Activated effector memory CD4-positive, alpha-beta T cell treated with anti-CD3 and anti-CD28 coated beads, Interleukin-2, amount 50 U/mL, for 16 hours (primary cell): ENCODE measurements at places on chromosomes 1 and 21.

- peak; percentile 24 for DNase-seq
Observed at GRCh38 chr1:47697616-47698335, 259.9 kb downstream of the FOXD2 start.

GRCh38 chr1:229204921-229205777 is 65.8 kb upstream of the RAB4A start:
- DNase-seq, result peak; percentile 5

- no peak for DNase-seq
Observed at GRCh38 chr1:112538883-112539282, 30.1 kb downstream of the WNT2B start.

DNA sequence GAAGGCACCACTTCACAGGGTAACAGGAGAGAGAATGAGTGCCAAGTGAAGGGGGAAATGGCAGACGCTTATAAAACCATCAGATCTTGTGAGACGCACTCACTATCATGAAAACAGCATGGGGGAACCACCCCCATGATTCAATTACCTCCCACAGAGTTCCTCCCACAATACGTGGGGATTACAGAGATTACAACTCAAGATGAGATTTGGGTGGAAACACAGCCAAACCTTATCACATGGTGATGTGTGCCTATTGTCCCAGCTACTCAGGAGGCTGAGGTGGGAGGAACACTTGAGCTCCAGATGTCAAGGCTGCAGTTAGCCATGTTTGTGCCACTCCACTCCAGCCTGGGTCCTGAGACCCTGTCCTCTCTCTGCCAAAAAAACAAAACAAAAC is 56.0 kb upstream of the DSCAM start:
- no peak for DNase-seq

DNA sequence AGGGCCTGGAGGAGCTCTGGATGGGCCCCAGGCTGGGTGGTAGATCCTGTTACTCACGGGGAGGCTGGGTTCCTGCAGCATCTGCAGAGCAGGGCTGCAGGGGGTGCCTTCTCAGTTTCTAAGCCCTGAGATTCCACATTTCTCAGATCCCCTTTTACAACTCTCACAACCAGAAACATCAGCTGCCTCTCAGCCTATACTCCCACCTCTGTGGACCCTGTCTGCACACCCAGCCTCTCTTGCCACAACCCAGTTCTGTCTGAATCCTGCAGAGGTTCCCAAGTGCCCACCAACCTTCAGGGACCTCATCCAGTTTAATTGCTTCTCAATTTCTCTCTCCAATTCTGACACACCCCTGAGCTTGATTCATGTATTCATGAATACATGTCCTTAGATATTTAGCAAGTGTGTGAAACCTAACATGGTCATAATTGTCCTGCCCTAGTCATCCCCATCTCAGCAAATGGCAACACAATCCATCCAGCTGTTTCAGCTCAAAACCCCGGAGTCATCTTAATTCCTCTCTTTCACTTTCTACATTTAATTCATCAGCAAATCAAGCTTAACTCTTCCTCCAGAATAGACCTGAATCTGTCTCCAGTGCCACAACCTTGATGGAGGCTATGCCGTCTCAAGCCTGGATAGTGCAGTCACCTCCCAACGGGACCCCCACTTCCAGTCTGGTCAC is 57.0 kb upstream of the NEK2 start:
- DNase-seq, result no peak

DNA sequence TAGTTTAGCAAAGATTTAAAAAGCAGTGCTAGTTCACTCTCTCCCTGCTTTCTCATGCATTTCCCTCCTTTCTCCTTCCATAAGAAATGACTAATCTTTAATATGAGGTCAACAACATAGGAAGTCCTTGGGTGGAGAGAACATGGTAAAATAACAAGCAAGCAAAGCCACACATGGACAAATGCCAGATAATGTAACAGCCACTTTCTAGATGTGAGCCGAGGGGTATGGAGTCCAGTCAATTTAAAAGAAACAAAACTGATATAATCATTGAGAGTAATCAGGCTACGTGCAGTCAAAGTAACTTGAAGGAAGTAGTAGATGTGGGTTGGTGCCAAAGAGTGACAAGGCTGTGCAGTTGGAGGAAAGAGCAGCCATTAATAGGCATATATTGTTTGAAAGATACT is 69.6 kb downstream of the DUSP10 start:
- no peak for DNase-seq

DNA sequence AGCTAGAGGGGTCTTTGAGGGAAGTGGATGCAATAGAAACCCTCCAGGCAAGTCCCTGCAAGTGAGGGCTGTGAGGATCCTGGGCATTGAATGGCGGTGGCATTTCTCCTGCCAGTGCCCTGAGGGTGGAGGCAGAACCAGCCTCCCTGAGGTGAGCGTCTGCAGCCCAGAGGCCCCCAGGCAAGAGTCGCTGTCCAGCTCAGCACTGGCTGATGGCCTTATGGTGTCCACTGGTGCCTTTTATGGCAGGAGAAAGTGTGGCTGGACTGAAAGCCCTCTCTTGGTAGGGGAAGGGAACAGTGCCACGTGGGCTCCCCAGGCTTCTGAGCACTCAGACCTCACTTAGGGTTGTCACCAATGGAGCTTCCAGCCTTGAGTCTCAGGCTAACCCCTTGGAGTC is 77.3 kb downstream of the SH3BGR start:
- DNase-seq, result no peak

DNA sequence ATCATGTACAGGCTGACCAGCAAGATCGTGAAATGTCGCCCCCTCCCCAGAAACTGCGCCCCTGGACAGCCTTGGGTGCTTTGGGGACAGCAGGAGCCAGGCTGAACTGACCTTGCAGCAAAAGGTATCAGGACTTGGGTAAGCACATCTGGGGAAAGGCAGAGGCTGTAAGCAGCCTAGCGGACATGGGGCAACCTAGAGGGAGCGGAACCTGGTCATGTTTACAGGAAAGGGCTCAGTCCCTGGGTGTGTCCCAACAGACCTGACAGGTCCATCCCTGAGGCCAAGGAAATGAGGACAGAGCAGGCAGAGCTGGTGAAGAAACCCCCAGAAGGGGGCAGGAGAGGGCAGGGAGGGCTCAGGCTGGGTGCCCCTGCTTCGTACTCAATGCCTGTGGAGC is 3.1 kb upstream of the S100A8 start:
- no peak for DNase-seq

- peak; percentile 16 for DNase-seq
Observed at GRCh38 chr1:153638261-153638660, 4.4 kb downstream of the CHTOP start.

GRCh38 chr1:29342351-29342750 is 106.0 kb downstream of the PTPRU start:
- no peak for DNase-seq

DNA sequence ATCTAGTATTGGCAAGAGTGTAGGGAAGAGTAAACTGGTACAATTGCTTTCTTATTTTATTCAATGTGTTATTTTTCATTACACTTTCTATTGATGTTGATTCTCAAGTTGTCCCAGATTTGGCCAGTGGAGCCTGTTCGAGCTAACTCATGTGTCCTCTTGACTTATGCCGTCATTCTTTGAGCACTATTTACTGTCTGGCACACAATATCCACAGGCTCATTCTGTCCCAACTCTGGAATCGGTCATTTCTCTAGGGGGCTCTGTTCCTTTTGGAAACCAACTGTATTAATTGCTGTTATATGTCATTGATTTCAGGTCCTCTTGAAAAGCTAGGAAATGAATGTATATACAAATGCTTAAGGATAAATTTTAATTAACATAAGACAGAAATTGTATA is 22.4 kb upstream of the SFPQ start:
- no peak for DNase-seq

GRCh38 chr1:225454733-225455132 is 26.9 kb upstream of the LBR start:
- peak; percentile 89 for DNase-seq

DNA sequence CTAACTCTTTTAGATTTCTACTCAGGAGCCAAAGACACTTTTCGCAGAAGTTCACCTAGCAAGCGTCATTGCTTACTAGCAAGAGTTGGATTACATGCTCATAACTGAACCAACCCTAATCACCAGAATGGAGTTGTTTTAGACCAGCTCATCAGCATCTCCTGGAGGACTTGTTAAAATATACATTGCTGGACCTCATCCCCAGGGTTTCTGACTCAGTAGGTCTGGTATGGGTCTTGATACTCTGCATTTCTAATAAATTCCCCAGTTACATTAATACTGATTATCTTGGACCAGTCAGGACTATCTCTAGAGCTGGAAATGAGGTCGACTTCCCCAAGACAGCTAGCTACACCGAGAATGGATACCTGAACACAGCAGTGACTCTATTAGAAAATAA is 9.7 kb upstream of the PRDX6 start:
- DNase-seq, result no peak

- DNase-seq, result no peak
Observed at GRCh38 chr1:80054129-80054528, 1047.6 kb upstream of the ADGRL4 start.

GRCh38 chr1:59730759-59731478 is 83.8 kb upstream of the HOOK1 start:
- DNase-seq, result no peak

GRCh38 chr21:15776818-15777217 is 47.0 kb downstream of the USP25 start:
- DNase-seq, result no peak

DNA sequence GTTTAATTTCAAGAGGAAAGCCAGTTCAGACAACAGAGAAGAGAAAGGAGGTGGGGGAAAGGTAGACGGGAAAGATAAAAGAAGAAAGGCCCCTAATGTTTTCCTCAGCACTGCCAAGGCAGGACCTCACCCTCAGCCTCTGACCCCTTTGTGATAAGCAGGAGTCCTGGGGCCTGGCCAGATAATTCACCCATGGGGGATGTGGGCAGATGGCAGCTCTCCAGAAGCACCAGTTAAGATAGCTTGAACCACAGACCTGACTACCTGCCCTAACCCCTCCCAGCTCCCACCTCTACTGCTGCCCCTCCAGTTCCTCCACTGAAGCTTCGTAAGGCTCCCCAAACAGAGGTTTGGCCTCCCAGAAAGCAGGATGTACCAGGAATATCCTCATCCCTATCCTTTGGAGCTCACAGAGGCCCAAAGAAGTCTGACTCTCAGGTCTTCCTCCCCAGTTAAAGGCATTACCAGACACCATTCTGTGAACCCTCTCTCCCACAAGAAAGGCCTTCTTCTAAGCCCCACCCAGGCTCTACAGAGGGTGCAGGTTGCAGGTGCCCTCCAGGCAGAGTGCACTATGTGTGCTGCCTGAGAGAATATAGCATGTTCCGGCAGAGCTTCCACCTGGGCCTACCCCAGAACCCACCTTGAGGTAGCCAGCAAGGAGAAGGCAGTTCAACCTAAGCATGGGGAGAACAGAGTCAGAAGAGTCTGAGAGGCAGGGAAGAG is 9.2 kb upstream of the SNAPIN start:
- DNase-seq, result peak; percentile 63

GRCh38 chr1:168585191-168585590 is 8.8 kb downstream of the XCL1 start:
- DNase-seq, result no peak

DNA sequence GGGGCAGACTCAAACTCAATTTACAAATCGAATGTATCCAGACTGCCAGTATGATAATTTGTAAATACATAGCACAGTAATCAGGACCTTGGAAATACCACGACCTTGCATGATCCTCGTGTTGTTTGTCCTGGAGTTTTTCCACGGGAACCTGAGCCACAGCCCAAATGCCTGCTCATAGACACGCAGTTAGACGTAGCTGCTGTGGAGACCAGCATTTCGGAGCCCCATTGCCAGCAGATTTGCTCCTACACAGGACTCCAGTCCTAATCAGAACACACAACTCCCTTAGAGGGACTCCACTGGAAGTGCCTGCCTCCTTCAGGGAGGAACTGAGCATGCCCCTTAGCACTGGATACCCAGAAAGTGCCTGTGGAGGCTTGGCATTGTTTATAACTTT is 163.2 kb downstream of the GALNT2 start:
- DNase-seq, result no peak

- DNase-seq, result no peak
Observed at GRCh38 chr1:154171223-154171583, 16.3 kb upstream of the NUP210L start.

GRCh38 chr1:94715321-94715720 is 104.8 kb upstream of the SLC44A3 start:
- no peak for DNase-seq

GRCh38 chr1:239815074-239815473 is 276.6 kb upstream of the FMN2 start:
- DNase-seq, result no peak

GRCh38 chr21:31480228-31480627 is 136.2 kb upstream of the TIAM1 start:
- no peak for DNase-seq

DNA sequence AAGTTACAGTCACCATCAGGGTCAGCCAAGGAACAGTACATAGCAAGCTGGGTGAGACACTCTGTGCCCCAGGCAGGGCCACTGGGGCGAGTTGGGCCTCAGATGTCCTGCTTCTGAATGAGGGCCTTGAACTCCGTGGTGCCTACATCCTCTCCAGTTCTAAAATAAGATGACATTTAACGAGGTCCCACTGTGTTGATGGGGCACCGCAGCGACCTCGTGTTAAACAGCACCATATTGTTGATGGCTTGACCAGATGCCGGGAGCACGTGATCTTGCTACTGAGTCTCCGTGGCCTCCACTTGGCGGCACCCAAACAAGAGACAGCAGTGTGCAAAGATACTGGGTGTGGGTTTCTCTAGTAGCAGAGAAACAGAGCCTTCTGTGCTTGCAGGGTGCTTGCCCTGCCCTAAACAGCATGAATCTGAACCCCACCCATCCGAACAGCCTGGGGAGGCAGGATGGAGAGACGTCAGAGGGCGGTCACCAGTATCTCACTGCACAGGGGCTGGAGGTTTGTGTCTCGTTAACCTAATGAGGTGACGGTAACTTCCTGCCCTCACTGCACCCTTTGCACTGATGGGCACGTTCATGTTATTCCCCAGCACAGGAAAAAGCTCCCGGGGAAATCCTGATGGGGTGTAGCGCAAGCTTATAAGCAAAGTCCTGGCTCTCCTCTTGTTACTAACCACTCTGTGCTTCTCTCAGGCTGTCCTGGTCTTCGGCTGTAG is 324.4 kb downstream of the AJAP1 start:
- DNase-seq, result no peak

DNA sequence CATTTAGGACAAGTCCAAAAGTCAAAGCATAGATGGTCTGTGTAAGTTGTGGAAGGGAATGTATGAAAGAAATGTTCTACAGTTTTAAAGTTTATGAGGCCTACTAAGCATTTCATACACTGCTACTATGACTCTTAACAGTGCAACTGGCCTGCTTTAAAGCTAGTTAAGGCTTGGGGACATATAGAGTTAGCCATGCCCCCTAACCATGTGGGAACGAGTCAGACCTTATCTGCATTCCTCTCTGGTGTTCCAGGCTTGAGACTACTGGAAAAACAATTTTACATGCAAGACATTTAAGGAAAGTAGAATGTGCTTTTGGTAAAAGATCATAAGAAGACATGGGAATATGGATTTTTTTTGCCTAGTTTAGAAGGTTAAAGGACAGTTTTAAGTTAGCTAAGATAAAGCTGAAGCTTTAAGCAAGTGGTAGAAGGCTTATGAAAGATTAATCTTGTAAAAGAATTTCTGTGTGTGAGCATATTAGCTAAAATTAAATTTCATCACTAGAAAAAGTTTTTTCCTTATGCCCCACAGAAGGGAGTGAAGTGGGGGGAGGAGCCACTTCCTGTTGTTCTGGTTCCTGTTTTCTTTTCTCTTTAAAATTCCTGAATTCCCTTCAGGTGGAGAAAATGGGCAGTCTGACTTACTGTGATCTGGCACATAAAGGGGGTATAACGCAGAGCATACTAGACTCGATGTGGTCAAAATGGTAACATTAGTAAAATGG is 8.9 kb upstream of the CD48 start:
- DNase-seq, result no peak

- no peak for DNase-seq
Observed at GRCh38 chr1:147748676-147749350, 11.6 kb downstream of the GJA5 start.

- DNase-seq, result no peak
Observed at GRCh38 chr1:112744009-112744578, 29.0 kb upstream of the PPM1J start.
